Activated T-cell treated with anti-CD3 and anti-CD28 coated beads, Interleukin-2, amount 50 U/mL, for 72 hours (primary cell): ENCODE measurements at places on chromosomes 7 and 10. TPM values are rescaled to one million over a fixed set of nuclear protein-coding genes. Genes with fewer than 3 reads are reported as not detected.
A peak's percentile ranks its signal among the peaks of the same experiment; 100 is the strongest.

MEIG1 gene
- not detected for total RNA-seq

DNA sequence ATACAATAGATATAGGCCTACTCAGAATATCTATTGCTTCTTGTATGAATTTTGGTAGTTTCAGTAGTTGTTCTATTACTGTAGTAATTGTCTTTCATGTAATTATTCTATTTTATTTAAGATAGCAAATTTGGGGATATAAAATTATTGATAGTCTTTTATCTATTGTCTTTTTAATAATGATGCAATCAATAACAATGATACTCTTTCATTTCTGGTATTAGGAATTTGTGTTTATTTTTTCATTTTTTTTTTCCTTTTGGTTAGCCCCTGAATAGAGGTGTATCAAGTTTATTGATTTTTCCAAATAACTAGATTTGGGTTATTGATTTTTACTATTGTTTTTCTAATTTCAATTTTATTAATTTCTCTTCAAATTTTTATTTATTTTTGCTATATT is 1503.7 kb downstream of the REEP3 start:
- no peak for DNase-seq

EFCAB10 gene
- not detected for total RNA-seq

DNA sequence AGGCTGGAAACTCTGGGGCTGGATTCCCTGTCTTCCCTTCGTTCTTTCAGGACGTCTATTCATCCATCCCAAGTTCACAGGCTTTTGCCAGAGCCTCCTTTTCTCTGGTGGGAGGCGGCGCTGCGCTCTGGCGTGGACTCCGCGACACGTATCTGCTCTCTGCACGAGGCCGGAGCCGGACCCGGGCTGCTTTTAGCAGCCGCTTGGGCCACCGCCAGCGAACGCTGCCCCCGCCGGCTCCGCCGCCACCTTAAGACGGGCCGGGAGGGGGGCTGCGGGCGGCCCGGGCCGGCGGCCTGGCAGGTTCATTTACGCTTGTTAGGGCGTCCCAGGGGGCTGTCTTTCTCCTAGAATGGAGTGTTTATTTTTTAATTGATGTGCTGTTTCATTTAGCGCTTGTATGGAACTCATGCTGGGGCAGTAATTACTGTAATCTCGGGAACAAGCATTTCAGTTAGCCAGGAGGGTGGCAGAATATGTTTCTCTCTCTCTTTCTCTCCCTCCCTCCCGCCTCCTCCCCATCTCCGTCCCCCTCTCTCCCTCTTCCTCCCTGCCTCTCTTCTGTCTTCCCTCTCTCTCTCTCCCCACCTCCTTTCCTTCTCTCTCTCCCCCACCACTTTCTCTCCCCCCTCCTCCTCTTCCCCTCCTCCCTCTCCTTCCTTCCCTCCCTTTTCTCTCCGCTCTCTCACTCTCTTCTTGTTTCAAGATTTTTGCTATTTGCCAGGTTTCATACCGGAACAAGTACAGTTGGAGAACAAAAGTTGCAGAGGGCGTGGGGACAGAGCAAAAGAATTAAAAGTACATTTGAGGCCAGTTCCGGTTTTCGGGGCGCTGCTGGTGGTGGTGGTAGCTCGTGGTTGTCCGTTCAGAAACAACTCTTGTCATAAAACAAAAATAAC is 1.3 kb upstream of the FZD8 start:
- DNase-seq: peak; percentile 18

DNA sequence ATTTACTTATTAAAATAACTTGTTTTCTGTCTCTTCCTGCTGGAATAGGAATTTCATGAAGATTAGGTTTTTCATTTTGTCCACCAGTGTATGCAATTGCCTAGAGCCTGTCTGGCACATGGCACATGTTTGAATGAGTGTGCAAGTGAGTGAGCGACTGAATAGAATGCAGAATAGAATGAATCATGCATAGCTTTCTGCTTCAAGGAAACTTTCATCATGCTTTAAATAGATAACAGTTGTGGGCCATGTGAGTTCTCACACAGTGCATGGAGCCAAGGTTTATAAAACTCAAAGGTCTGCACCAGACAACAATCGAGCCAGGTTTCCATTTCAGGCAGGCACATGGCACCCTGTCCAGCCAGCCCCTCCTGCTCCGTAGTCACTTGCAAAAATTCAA is 74.2 kb upstream of the HECW1 start:
- DNase-seq: no peak

AKR1C3 gene
- 0.44 TPM for total RNA-seq

LIPF gene
- not detected for total RNA-seq

TMEM130 gene
- 2.0 TPM for total RNA-seq

DNA sequence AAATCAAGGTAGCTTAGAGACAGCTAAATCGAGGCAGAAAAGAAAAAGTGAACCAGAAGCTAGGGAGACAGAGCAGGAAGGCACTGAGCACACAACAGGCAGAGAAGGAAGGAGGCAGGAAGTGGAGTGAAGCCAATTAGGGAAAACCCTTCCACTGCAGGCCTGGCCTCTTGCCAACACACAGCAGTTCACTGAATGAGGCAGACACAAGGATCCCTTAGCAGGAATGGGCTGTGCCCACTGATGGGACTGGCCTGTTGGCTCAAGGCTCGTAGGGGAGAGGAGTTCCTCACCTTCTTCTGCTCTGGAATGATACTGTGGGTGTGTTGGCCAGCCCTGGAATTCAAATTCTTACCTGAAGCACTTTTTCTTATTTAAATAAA is 220.3 kb upstream of the STK17A start:
- no peak for DNase-seq

GNG11 gene
- total RNA-seq: not detected

ECD gene
- 32.8 TPM for total RNA-seq
